ENCODE measurements at places on chromosomes 13 and 19.

DNA sequence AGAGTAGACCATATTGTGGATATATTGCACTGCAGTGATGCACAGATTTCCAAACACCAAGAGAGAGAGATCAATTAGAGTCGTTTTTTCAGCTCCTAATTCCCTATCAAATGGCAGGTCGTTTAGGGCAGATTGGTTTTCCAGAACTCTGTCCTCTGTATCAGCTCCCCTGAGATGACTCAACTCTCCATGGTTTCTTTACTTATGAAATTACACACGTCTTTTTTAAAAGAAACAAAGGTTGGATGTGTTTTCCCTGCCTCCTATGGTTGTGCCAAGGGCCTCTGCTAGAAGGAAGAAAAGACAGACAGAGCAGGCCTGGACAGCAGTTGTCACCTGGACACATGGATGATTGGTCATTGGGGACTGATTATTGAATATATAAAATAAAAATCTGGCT, 478.1 kb upstream of the NBEA start:
- no peak for DNase-seq

DNA sequence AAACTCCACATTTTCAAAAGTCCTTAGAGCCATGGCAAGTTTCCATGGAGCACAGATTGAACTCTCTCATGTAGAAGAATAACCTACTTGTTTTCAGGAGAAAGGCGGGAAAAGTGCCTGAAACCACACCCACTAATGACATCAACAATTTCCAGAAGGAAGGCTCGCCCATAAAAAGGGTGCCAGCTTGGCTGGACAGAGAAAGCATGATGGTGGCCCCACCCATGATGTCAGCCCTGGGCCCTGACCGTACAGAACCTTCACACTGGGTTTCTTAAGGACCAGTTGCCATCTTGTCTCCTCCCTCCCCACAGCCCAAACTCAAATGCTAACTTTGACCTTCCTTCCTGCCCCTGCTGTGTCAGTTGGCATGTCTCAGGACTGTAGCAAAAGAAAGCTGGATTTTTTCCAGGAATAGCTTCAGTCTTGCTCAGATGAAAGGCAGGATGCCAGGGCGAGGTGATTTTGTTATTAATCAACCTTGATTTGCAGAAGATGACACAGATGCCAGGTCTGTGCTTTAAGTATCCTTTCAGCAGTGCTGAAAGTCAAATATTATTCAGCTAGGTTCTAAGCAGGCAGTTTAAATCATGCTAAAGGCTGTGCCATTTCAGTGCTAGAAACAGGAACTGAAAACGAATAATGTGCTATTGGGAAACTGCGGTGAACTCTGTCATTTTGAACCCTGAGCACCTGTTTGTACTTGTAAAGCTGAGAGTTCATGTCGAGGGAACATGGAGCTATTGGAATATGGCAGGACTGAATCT, 89.5 kb upstream of the RFC3 start:
- DNase-seq: no peak

DNA sequence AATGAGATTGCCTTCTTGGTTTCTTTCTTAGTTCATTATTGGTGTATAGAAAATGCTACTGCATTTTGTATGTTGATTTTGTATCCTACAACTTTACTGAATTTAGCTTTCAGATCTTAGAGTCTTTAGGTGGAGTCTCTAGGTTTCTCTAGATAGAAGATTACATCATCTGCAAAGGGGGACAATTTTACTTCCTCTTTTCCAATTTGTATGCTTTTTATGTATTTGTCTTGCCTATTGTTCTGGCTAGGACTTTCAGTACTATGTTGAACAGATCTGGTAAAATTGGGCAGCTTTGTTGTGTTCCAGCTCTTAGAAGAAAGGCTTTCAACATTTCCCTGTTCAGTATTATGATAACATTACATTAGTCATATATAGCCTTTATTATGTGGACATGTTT, 101.0 kb upstream of the SPRY2 start:
- no peak for DNase-seq

DNA sequence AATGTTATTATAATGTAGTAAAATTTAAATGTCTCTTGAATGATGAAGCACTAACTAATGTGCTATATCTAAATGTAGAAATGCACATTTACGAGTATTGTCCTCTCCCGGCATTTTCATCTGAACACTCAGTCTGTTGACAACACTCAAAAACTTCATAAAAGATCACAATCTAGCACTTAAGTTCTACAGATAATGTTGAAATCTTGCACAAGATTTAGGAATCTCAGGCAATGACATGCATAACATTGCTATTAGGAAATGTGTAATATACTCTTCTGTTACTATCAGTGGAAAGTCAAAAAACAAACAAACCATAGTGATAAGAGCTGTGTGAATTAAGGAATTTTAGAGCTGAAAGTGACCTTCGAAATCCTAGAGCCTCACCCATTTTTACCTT, 37.5 kb upstream of the XPO4 start:
- DNase-seq: no peak

DNA sequence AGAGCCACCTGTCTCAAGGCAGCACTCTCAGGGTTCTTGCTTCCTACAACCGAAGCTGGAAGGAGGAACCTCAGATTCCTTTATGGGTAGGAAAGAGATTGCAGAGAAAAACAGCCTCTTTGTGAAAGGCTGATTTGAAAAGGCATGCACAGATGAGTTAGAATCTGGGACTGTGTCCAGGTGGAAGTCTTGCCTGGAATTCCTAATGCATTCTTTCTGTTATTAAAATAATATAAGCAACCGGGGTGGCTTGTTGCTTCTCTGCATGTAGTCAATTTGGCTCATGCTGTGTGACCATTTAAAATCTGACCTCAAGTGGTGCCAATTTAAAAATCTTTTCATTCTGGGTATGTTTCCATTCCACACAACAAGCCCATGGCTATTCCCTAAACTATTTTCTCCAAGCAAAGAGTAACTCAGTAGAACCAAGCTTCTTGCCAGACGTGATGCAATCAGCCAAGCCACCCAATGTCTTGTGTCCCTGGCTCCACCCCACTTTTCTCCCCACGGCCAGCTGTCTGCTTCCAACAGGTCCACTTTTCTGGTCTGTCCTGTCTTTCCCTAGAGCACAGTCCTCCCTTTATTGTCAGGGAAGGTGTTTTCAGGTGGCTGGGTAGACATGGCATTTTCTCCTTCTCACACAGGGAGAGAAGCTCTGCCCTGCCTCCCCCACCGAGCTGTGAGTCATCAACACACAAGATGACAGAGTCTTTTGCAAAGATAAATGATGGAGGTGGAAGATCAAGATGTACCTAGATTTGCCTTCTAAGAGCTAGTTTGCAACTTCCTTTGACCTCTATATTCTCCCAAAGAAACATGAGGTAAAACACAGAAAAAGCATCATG, 394.3 kb downstream of the FOXO1 start:
- peak; percentile 17 for DNase-seq
